Adrenal gland (tissue), 19 donors: ENCODE measurements at places on chromosomes 7 and 10. TPM values are rescaled to one million over a fixed set of nuclear protein-coding genes. Genes with fewer than 3 reads are reported as not detected.

DNA sequence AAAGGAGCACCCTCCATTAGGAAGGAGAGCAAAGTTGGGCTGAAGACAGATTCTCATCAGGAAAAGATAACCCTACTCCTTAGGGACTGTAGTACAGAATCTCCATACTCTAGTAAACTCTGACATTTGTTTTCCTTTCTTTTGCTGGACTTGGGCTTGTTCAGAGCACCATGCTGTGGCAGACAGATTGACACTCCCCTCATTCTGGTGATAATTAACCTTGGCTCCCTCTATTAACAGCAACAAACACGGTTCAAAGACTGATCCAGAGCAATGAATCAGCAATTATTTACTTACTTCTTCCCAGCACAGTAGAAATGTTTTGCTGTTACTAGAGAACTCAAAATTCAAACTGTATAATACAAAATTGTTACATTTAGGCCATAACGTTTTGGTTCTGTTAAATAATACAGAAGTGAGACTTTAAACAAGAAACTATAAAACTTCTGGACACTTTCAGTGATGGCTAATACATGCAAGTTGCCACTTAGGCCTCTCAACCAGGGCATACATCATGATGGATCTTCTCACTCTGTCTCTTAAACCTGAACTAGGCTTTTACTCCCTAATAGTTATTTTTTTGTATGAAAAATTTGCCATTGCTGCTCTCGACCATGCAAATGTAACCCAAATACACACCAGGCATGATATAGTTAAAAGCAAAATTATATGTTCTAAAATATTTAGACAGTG, 639.0 kb downstream of the IPMK start:
- no peaks in the 10 kb centered on the region for H3K36me3 ChIP-seq
- no peak for DNase-seq
- no peak overlapping the region for H3K27ac ChIP-seq
- H3K4me1 ChIP-seq: no peaks in the 10 kb centered on the region
- no peak overlapping the region for H3K4me3 ChIP-seq

BEND7 gene
- 14.5 TPM for total RNA-seq

GRCh38 chr10:75980419-75981002, 549.1 kb downstream of the LRMDA start:
- H3K36me3 ChIP-seq: no peaks in the 10 kb centered on the region
- H3K27me3 ChIP-seq: no peaks in the 10 kb centered on the region
- H3K4me3 ChIP-seq: no peak overlapping the region
- H3K4me1 ChIP-seq: no peaks in the 10 kb centered on the region
- no peak for DNase-seq

HHEX gene
- total RNA-seq: 12.1 TPM

CCDC6 gene
- total RNA-seq: 31.2 TPM

GRCh38 chr7:24709585-24710360, 47.5 kb downstream of the GSDME start:
- H3K36me3 ChIP-seq: no peaks in the 10 kb centered on the region
- no peaks in the 10 kb centered on the region for H3K4me1 ChIP-seq
- no peak overlapping the region for H3K27ac ChIP-seq
- H3K4me3 ChIP-seq: no peak overlapping the region
- no peak for DNase-seq
- H3K27me3 ChIP-seq: no peaks in the 10 kb centered on the region

CALML5 gene
- not detected for total RNA-seq

OR9A2 gene
- not detected for total RNA-seq

DNA sequence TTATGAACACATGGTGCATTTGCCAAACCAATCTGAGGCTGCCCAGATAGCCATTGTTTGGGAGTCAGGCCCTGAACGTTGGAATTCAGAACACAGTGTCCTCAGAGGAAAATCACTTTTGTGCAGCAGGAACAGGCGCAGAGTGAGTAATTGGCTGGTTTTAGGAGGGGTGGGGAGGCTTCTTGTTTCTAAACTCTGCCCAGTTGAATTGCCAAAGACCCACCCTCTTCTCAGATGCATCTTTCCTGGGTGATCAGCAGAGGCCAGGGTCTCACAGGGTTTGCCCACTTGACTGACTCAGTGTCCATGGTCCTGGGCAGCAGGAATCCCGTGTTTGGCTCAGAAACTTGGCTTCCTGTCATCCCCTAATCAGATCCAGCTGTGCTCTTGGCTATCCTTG, 24.3 kb downstream of the PRLHR start:
- H3K4me3 ChIP-seq: no peak overlapping the region
- peaks cover 7% of the 10 kb centered on the region for H3K4me1 ChIP-seq
- no peaks in the 10 kb centered on the region for H3K27me3 ChIP-seq
- DNase-seq: no peak
- no peak overlapping the region for H3K27ac ChIP-seq

FAM53B gene
- total RNA-seq: 88.1 TPM

DNA sequence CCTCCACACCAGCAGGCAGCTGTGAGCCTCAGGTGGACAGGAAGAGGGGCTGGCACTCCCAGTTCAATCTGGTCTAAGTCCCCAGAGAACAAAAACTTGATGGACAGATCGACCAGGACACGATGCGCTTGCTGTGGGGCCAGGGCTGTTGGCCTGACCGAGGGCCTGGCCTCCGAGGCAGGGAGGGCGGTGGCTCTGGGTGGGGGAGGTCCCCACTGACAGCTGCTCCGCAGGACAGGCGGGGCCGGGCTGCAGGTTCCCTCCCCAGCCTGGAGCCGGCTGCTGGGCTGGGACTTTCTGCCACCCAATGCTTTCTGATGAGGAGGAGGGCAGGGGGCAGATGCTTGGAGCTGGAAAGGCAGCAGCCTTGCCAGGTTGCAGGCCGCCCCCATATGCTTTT, 37.4 kb upstream of the ADGRA1 start:
- H3K36me3 ChIP-seq: no peaks in the 10 kb centered on the region
- no peaks in the 10 kb centered on the region for H3K4me1 ChIP-seq
- peaks cover 8% of the 10 kb centered on the region for H3K27me3 ChIP-seq
- H3K27ac ChIP-seq: no peak overlapping the region

DNA sequence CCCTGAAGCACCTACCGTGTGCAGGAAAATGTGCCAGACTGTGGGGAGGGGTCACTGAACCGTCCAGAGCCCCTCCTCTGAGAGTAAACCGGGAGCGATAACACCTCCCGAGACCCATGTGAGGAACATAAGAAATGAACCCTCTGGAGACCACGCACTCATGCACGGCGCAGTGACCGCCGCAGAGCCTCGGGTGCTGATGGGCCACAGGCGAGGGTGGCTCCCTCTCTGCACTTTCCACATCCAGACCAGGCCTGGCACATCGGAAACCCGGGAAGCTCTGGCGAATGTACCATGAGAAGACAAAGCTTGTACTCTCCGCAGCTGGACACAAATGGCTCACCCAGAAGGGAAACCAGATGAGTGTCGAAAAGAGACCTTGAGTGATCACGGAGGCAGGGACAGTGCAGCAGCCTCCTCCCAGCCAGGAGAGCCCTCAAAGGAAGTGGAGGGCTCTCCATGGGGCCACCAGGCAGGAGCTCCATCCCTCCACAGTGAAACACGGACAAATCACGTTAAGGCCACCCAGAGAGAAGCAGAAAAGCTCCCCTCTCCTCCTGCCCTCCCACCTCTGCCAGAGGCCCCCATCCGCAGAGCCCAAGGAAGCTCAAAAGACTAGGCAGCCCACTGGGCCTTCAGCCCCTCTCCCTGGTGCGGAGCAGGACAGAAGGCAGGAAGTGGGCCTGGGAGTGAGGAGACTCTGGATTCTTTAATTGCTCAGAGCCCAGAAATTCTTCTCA, 178.1 kb upstream of the PPP2R2D start:
- no peaks in the 10 kb centered on the region for H3K27me3 ChIP-seq
- no peak overlapping the region for H3K4me3 ChIP-seq
- H3K4me1 ChIP-seq: no peaks in the 10 kb centered on the region
- DNase-seq: no peak

TMEM229A gene
- total RNA-seq: 0.61 TPM

DNA sequence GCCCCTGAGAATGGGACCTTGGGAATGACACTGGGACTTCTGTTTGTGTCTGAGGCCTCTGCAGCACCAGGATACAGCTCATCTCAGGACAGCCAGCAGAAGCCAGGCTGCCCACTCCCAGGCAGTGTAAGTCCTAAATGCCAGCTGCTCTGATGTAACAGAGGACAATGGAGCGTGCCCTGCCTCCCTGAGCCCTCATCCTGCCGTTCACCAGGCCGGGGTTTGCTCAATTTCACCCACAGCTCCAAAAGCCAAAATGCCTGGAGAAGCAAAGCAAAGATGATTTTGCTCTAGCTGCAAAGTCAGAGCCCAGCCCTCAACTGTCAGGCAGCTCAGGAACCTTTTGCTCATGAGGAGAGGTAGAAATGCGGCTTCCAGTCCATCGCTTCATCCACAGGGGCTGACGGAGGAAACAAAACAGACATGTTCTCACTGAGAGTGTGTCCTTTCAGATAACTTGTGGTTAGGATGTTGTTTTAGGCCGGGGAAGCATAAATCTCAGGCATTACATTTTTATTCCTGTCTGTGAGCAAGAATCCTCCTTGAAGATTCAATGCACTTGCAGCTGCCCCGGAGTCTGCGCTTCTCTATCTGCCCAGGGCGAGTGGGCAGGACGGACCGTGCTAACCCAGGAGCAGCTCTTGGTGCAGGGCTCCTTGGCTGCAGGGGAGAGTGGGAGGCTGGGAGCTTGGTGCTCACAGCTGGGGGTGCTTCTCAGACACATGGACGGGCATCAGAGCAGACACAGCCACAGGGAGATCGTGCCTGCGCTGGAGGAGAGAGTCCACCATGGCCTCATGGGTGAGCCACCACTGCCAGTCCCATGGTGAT, 83.2 kb upstream of the CHST15 start:
- H3K27me3 ChIP-seq: no peaks in the 10 kb centered on the region
- no peak overlapping the region for H3K4me3 ChIP-seq
- no peak overlapping the region for H3K27ac ChIP-seq

- no peak overlapping the region for H3K4me3 ChIP-seq
- DNase-seq: no peak
- no peaks in the 10 kb centered on the region for H3K4me1 ChIP-seq
Observed at GRCh38 chr7:150911590-150912267, 59.4 kb downstream of the AOC1 start.

DNA sequence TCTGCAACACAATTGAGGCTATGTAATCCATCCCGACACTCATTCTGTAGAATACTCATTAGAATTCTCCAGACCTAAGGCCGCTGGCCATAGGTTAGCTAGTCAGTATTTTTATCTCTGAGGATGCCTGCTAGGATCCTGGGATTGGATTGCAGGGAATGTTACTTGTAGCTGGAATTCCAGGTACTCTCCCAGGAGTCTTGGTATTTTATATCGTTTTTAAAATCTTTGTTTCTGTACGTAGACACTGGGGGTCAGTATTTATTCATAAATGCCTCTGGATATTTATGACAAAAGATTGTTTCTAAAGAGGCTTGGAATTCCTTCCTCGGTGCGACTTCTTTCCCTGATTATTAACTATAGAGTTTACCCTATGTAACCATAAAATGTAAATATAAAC, 40.1 kb downstream of the BPGM start:
- H3K4me3 ChIP-seq: no peak overlapping the region
- no peak for DNase-seq
- no peaks in the 10 kb centered on the region for H3K27me3 ChIP-seq
- H3K27ac ChIP-seq: no peak overlapping the region
- H3K36me3 ChIP-seq: no peaks in the 10 kb centered on the region
- H3K4me1 ChIP-seq: no peaks in the 10 kb centered on the region

DNA sequence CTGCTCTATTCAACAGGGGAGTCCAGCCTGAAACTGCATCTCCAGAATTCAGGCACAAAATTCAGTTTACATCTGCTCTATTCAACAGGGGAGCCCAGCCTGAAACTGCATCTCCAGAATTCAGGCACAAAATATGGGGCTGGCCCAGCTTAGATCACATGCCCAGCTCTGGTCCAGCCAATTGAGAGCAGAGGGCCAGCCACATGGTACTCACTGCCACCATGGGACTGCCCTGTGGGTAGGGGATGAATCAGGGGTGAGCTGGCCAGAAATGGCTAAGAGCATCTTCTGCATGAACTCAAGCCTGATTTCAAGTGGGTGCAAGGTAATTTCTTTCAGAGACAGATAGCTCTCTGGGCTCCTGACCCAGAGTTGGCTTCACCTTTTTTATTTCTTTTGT, 156.6 kb upstream of the LYZL2 start:
- H3K27me3 ChIP-seq: no peaks in the 10 kb centered on the region
- H3K4me1 ChIP-seq: peaks cover 9% of the 10 kb centered on the region
- H3K36me3 ChIP-seq: no peaks in the 10 kb centered on the region
- H3K4me3 ChIP-seq: no peak overlapping the region
- peak; percentile 21 for DNase-seq
- peak overlapping the region; percentile 95 for H3K27ac ChIP-seq

AP5Z1 gene
- total RNA-seq: 35.2 TPM

DNA sequence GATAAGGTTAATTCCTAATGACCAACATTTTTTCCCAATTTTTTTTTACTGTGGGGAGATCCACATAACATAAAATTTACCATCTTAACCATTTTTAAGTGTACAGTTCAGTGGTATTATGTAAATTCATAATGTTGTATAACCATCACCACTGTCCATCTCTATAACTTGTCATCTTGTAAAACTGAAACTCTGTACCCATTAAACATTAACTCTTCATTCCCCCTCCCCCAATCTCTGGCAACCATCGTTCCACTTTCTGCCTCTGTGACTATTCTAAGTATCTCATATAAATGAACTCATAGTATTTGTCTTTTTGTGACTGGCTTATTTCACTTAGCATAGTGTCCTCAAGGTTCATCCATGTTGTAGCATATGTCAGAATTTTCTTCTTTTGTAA, 46.0 kb upstream of the HPS1 start:
- H3K27ac ChIP-seq: no peak overlapping the region
- DNase-seq: no peak
- no peaks in the 10 kb centered on the region for H3K4me1 ChIP-seq
- no peak overlapping the region for H3K4me3 ChIP-seq
- H3K36me3 ChIP-seq: no peaks in the 10 kb centered on the region

SLC18A2 gene
- 0.32 TPM for total RNA-seq

GRCh38 chr7:99368750-99369389, 5.7 kb upstream of the ARPC1B start:
- H3K27me3 ChIP-seq: no peaks in the 10 kb centered on the region
- no peak overlapping the region for H3K4me3 ChIP-seq

- no peak for DNase-seq
- H3K27me3 ChIP-seq: no peaks in the 10 kb centered on the region
- H3K4me3 ChIP-seq: no peak overlapping the region
- no peaks in the 10 kb centered on the region for H3K4me1 ChIP-seq
Observed at GRCh38 chr10:62742536-62743061, 61.9 kb upstream of the ADO start.

- peaks cover 28% of the 10 kb centered on the region for H3K4me1 ChIP-seq
- H3K27ac ChIP-seq: peak overlapping the region; percentile 8
- no peak for DNase-seq
- no peaks in the 10 kb centered on the region for H3K27me3 ChIP-seq
Observed at GRCh38 chr10:17227367-17228090, 512 bp upstream of the VIM start.

GRCh38 chr7:56083150-56083785, 9.5 kb downstream of the PHKG1 start:
- H3K27me3 ChIP-seq: no peaks in the 10 kb centered on the region
- peak; percentile 90 for DNase-seq
- no peak overlapping the region for H3K4me3 ChIP-seq
- peaks cover 8% of the 10 kb centered on the region for H3K4me1 ChIP-seq
- H3K36me3 ChIP-seq: no peaks in the 10 kb centered on the region

GRCh38 chr7:18624459-18624858, 128.9 kb downstream of the HDAC9 start:
- H3K36me3 ChIP-seq: no peaks in the 10 kb centered on the region
- H3K4me3 ChIP-seq: no peak overlapping the region
- H3K27me3 ChIP-seq: no peaks in the 10 kb centered on the region

- peak within 1 kb of the TSS; percentile 87 for H3K27ac ChIP-seq
- H3K4me3 ChIP-seq: peak within 1 kb of the TSS; percentile 15
- H3K27me3 ChIP-seq: no peaks in the 10 kb centered on the region
- no peaks in the 10 kb centered on the region for H3K36me3 ChIP-seq
Observed at GRCh38 chr10:132065491-132066105, at the start of gene JAKMIP3. Gene JAKMIP3 (plus strand): TSS chr10:132065946. CDS start chr10:132104809, 38,863 bp downstream.
